NCI-H187 treated with DMSO at 0.1 percent for 48 hours (cell line): ENCODE measurements at places on chromosomes 16 and 17.

- DNase-seq, result no peak
These were observed 48.5 kb downstream of the CDH13 start for GRCh38 chr16:82675300-82675699.

GRCh38 chr16:4868026-4868425 lies 20.7 kb downstream of the UBN1 start:
- no peak for DNase-seq

DNA sequence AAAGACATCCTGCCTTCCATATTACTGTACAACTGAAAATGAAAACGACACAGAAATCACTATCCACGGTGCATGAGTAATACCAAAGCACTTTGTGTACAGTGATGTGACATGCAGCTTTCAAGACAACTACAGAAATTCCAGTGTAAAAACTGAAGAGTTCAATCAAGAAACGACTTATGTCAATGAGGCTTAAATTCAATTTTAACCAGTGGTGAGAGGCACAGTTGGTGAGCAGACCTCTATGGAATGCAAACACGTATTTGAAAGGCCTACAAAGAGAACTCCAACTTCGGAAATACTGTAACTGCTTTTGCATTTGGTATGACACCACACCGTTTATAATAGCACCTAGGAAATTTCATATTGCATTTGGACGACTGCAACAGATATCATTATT lies 87.6 kb downstream of the USP31 start:
- DNase-seq, result no peak

DNA sequence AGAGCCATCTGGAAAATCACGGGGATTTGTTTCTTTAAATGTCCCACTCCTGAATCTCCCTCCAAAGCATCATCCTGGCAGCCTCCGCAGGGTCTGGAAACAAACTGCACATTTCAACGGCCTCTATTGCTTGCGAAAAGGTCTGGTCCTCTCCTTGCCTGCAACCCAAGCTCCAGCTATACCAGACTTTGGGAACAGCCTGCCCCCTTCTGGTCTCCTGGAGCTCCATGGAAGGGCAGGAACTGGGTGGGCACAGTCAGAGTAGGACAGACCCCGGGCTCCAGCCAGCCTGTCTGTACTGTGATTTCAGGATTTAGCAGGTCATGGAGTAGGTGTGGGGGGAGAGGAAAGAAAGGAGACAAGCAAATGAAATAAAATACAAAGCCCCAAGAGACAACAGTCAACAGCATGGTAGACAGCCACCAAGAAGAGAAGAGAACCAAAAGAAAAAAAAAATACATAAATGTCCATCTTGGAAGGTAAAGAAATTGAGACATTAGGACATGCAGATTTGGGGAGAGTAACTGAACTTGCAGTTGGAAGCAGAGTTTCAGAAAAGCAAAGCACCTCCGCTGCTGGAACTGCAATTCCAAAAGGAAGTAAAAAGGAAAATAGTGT lies 2.7 kb downstream of the XYLT1 start:
- no peak for DNase-seq

GRCh38 chr16:66486773-66487579 lies 59.9 kb downstream of the BEAN1 start:
- no peak for DNase-seq

- no peak for DNase-seq
These were observed 16.9 kb downstream of the PRSS27 start for GRCh38 chr16:2702871-2703745.

DNA sequence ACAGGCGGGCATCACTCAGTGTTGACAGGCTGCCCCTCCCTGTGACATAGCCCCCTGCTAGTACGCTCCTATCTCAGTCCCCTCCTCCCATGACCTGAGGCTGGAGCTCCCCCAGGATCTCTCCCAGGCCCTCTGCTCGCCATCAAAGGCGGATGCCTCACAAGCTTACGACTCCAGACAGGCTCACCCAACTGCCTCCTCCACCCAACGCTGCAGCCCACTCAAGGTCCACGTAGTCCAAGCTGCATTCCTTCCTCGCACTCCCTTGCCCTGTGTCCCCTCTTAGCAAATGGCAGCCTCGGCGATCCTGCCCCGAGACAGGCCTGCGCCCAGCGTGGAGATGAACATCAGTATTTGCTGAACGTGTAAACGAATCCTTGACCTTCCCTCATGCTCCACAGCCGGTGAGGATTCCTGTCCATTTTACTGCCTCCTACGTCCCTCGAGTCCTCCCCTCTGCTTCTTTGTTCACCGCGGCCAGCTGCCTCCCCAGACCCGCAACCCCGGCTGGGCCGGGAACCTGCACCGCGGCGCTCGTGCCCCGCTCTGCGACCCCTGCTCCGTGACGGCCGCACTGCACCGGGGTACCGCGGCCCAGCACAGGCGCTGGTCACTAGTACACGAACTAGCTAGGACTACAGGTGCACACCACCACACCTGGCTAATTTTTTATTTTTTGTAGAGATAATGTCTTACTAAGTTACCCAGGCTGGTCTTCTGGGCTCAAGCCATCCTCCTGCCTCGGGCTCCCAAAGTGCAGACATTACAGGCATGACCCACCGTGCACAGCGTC lies 838 bp upstream of the TMEM97 start:
- DNase-seq, result no peak

GRCh38 chr16:47142486-47142820 lies 1.3 kb downstream of the NETO2 start:
- DNase-seq, result no peak

DNA sequence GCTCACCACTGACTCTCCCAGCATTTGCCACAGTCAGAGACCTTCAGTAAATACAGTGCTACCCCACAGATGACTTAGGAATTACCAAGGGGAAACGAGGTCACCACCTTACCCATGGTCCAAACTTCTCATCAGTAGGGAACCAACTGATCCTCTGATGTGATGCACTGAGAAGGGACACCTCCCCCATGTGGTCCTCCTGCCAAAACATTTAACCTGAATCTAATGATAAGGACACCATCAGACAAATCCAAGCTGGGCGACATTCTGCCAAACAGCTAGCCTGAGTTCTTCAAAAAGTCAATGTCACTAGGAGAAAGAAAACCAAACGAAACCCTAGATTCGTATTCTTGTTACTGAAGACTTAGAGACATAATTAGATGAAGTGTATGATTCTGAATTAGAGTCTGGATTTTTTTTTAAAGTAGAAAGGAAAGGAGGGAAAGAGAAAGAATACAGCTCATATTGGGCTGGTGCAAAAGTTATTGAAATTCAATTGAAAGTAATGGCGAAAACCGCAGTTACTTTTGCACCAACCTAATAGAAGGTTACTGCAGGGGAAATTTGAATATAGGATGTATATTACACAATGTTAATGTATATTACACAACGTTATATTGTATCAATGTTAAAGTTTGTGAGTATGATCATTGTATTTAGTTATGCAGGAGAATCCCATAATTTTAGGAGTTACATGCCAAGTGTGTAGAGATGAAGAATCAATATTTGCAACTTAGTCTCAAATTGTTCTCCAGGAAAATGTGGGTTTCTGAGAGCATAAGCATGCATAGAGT lies 2.3 kb upstream of the CSNK2A2 start:
- no peak for DNase-seq

DNA sequence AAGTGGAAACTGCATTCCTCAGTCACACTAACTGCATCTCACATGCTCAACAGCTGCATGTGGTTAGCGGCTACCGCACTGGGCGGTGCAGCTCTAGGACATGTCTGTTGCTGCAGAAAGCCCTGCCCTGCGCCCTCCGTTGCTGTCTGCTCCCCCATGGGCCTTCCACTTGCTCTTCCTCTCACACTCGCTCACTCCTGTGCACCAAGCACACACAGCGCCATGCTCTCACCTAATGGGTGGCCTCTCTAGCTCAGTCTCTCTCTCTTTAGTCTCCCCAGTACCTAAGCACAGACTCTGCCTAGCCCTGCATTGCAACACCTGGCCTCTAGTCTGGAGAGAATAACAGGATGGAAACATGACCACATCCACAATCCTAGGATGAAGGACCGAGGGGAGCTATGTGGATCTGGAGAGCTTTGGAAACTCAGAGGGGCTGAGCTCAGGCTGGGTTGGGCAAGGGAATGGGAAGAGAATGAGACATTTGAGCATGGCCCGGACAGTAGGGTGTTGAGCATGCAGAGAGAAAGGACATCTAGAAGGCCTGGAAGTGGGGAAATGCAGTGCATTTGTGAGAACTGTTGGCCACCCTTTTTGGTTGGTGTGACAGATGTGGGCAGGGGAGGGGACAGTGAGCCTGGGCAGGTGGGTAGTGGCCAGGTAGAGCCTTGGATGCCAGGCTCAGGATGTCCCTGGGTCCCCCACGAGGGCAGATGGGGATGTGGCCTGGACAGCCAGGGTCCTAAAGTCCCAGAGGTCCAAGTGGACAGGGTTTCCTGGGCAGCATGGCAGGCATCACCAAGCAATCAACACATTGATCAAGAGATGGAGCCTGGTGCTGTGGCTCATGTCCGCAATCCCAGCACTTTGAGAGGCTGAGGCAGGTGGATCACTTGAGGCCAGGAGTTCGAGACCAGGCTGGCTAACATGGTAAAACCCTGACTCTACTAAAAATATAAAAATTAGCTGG lies 16.1 kb downstream of the SGCA start:
- no peak for DNase-seq

DNA sequence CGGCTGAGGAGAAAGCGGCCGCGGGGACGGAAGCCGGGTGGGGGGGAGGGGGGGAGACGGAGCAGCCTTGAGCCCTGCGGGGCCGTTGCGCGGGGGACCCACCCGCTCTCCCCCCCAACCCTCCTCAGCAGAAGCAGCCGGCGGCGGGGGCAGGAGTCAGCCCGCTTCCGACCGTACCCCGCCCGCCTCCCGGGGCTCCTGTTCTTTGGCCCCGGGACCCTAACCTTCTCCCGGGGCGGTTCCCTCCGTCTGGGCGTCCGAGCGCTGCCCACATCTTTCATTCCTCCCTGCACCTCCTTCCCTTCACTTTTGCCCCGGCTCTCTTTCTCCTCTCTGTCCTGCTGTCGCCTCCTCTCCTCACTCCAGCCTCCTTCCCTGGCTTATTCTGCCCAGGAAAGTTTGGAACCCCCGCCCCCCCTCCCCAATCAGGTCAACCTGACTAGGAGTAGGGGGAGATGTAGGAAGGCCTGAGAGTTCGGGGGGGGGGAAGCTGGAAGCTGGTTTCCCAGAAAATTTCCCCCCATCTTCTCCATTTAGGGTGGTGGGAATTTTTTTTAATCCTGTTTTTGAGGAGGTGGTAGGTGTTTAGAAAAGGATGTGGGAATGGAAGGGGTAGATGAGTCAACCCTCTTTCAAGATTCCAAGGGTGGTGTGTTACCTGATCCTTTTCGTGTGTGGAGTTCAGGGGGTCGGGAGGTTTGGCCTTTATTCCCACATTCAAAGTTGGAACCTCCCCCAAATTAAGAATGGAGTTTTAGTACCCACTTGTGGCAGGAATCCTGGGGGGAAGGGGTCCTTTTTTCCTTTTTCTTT lies 427 bp upstream of the NLK start:
- DNase-seq, result no peak

DNA sequence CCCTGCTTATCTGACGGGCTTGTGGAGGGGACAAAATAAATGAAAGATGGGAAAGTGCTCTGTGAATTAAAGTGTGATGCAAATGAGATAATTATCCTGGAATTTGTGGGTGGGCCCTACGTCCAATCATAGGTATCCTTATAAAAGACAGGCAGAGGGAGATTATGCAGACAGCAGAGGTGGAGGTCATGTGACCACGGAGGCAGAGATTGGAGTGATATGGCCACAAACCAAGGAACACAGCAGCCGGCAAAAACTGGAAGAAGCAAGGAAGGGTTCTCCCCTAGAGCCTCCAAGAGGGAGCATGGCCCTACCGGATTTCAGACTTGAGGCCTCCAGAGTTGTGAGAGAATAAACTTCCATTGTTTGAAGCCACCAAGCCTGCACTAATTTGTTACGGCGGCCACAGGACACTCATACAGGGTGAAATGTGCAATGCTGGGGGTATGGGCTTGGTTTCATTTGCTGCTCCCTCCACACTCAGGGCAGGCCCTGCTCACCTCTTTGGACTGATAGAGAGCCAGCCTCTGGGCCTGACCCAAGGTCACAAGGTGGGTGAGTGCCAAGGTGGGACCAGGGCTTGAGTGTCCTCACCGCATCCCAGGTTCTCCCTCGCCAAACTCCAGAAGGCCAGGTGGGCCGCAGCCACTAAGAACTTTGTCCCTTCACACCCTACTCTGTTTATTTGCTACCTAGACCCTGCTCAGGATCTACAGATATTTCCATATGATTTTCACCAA lies 149.6 kb upstream of the TNRC6C start:
- DNase-seq, result no peak

DNA sequence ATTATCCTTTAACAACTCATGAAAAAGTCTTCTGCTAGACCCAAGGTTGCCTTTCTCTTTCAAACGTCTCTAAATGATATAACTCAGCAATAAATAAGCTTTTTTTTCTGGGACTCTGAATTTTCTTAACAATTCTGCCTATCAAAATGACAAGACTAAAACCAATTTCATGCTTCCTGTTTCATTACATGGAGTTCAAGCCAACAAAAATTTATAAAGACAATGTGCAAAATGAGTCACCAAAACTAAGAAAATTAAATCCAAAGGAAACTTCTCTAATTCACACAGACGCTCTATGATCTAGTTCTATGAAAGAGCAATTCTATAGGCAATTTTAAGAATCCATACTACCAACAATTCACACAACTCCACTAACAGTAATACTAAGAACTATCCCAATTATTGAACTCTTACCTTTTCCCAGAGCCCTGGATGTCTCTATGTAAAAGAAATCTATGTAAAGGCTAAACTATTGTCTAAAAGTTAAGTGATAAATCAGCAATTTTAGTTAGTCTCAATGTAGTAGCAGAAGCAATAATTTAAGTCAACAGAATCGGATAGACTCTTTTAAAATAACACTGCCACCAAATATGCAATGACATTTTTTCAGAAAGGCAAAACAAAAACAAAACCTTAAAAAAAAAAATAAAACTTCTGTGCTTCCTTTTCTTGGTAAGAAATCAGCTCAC lies 44.2 kb downstream of the ZZEF1 start:
- no peak for DNase-seq

DNA sequence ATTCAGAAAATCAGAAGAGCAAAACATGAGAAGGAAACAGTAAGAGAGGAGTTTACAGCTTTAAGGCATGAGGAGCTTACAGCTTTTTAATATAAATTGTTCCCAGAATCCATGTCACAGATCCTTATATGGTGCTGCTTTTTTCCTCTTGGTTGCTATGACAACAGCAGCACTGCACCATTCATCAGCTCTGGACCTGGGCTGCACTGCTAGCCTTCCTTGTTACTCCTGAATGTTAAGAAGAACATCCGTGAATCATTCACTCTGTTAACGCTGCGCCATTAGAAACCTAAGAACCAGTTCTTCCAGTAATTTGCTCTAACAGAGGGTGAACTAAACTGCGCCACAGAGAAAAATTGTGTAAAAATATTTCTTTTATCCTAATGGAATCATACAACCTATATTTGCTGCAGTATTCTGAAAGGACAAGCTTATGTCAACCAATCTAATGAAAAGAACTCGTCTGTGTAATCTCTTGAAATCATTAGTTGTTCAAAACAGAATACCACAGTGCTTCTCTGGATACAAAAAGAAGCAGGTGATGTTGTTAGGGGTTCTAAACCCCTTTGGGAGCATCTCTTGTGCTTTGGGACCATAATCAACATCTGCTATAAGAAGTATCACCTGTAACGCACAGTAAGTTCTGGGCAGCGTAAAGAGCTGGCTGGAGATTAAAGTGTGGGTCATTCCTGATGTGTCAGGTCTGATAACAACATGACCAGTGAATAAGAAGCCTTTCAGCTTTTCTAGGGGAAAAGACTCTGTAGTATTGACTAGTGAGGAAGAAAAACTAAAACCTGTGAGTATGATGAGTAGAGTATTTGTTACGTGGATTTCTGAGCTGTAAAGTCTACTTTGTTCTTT lies 151.2 kb downstream of the TANC2 start:
- DNase-seq, result no peak
